Endothelial cell of umbilical vein (primary cell): ENCODE measurements at places on chromosomes 2 and 18. TPM values are rescaled to one million over a fixed set of nuclear protein-coding genes. Genes with fewer than 3 reads are reported as not detected.

- no peak for DNase-seq
Observed at GRCh38 chr2:228657807-228658402, 476.4 kb upstream of the SPHKAP start.

DNA sequence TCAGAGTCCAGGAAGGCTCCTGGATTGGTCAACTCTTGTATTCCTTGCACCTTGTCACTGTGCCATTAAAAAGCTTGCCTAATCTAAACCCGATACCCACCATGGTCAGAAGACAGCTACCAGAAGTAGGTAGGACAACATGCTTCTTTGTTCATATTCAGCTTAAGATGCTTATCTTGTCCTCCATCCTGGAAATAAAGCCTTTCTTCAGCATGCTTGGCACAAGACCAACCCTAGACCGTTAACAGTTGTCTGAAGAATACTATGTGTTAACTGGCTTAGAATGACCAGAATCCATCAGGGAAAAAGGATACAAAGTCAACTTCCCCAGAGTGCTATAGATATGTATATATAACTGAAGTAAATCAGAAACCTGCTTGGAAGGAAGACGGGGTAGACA lies 193.9 kb downstream of the ZRANB3 start:
- DNase-seq = peak; percentile 29

GRCh38 chr2:12217175-12217574 lies 470.7 kb downstream of the LPIN1 start:
- no peak for DNase-seq

GRCh38 chr18:48304906-48305693 lies 104.1 kb downstream of the ZBTB7C start:
- DNase-seq = no peak

DNA sequence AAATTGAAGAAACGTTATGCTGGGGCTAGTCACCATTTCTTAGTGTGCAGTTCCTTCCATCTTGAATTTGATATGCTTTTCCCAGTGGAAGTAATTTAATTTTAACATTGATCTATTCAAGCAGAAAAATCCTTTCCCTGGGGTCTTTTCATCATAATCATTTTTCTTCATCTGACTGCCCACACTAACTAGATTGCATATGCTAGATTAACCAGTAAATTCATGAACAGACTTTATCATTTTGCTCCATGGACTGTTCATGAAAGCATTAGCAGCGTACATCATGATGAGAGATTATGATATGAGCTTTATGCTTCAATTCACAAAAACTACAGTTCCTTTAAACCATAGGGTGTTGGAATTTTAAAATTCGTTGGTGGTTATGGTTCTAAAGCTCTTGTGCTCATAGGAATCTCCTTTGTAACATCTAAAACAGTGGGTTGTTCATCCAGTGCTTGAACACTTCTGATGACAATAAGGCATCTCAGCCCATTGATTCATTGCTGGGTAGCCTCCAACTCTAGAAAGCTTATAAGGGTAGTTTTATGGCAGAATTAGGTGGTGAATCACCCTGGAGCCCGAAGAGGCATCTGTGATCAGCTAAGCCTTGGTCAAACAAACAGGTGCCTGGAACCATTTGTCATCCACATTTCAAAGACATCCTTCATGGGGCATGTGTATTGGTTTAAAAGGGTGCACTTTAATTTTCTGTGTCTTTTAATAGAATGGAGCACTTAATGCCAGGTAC lies 77.2 kb upstream of the NDUFV2 start:
- no peak for DNase-seq

- no peak for DNase-seq
Observed at GRCh38 chr18:78393086-78393862, 586.3 kb upstream of the SALL3 start.

TSPYL6 gene
- not detected in 2 replicates for total RNA-seq

- no peak for DNase-seq
Observed at GRCh38 chr2:50712569-50712968, 319.4 kb downstream of the NRXN1 start.

GKN1 gene
- total RNA-seq = not detected in 2 replicates

TRIM43 gene
- total RNA-seq = not detected in 2 replicates

- DNase-seq = no peak
Observed at GRCh38 chr2:121017396-121017795, 267.6 kb downstream of the TFCP2L1 start.
